ENCODE measurements at places on chromosomes 4 and X.
A peak's percentile ranks its signal among the peaks of the same experiment; 100 is the strongest.

DNA sequence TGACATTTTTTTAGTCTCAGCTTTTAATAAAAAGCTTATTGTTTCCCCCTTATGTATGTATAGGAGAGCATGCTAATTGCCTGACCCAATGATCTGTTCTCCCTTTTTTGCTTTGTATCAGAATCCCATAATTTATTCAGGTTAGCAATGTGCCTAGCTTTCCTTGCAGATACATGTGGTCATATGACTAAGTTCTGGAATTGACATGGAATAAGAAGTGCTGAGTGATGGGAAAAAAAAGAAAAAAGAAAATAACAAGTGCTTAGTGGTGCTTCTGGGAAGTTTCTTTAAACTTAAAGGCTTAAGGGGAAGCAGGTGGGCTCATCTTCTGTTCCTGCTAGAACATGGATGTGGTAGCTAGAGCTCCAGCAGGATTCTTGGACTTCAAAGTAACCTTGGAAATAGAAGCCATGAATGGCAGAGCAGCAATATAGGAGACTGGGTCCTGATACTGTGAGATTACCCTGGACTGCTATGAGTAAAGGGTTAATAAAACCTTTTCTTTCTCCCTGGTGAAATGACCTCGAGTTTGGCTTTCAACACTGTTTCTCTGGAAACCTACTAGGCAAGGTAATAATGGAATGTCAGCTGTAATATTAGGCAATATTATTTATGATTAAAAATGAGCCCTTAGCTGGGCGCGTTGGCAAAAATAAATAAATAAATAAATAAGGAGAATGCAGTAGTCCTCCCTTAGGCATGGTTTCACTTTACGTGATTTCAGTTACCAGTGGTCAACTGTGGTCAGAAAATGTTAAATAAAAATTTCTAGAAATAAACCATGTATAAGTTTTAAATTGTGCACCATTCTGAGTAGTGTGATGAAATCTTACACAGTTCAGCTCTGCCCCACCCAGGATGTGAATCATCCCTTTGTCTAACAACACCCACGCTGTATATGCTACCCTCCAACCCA, 16.7 kb upstream of the RBM41 start:
- no peak for DNase-seq

DNA sequence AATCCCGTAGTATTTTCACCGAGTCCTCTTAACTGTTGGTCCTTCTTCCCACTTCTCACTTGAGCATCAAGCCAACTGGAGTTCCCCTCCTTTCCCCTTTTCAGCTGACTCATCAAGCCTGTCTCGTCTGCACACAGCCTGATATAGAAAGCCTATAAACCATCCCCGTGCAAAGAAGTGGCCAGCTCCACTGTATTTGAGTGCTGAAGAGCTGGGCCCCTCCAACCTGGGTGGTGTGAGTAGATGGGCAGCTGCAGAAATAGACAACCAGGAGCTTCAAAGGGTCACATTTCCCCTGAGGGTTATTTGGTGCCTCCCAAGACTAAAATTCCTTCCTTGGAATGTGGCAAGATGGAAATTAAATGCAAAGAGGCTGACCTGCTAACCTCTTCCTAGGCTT, 199.7 kb downstream of the HS6ST2 start:
- no peak for DNase-seq

DNA sequence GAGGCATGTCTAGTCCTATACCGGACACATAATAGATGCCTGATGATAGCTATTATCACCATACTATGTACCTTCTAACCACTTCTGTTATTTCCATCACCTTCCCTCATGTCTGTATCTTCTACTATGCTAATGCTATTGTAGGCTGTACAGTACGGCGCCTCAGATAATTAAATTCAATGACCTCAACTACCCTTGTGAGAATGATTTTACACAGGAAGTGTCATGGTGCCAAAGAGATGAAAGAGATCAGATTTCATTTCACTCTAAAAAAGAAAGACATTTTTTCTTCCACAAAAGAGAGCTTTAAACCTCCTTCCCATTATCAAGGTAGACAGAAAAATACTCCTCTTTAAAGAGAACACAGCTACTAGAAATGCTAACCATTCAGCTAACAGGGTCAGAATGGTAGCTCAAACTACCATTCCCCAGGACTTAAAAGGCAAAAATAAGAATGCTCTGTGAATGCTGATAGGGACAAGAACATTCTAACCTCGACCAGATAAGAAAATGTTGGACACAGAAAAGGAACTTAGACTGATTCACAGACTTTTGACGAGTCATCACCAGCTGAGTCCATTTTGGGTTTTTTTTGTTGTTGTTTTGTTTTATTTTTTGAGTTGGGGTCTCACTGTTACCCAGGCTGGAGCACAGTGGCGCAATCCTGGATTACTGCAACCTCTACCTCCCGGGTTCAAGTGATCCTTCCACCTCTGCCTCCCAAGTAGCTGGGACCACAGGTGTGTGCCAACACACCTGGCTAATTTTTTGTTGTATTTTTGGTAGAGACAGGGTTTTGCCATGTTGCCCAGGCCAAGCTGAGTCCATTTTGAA, 99.2 kb upstream of the RAPGEF2 start:
- DNase-seq: no peak

DNA sequence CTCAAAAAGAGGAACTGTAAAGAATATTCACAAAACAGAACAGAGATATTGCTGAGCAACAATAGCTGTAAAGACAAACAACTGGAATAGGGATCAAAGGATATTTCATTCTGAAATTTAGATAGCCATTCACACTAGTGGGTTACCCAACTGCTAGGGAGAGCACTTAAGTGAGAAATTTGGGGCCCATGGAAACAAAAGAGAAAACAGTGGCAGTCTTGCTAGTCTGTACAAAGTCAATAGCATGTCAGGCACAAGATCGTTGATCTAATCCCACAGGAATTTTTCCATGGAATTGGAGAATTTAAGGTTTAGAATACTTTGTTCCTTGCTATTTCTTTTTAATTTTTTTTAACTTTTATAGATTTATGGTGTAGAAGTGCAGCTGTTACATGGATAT, 467.0 kb downstream of the PCDH18 start:
- no peak for DNase-seq

- no peak for DNase-seq
Measured at GRCh38 chr4:159505266-159505975, 402.5 kb downstream of the RAPGEF2 start.

GRCh38 chrX:1378306-1378759, 13.6 kb downstream of the SLC25A6 start:
- DNase-seq: peak; percentile 48

GRCh38 chr4:27908356-27908755, 1047.7 kb downstream of the STIM2 start:
- no peak for DNase-seq

GRCh38 chr4:144666539-144667175, 20.7 kb downstream of the HHIP start:
- no peak for DNase-seq

DNA sequence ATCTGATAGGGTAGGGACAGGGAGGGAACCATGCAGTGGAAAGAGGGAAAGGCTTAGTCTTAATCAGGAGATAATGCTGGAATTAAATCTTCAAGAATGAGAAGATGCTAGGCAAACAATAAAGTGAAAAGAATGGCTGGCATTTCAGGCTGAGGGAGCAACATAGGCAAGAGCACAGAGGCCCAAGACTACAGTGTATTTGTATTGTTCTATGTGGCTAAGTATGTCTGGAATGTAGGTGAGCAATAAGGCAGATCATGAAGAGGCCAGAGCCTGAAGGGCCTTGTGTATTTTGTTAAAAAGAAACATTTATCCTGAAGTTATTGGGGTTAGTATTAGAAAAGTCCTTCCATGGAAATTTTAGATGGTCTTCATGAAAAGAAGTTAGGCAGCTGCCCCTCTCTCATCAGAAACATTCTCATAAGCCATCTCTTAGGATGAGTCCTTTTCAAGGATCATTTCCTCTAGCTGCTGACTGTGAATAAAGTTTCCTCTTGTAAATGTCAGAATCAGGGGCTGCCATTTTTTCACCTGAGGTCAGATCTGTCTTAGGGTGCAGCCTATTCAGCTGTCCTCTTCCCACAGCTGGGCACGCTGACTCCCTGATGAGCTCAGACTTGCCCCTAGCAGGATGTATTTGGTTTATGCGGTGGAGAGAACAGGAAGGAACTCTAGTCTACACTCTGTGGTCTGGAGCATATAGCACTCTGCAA, 46.3 kb downstream of the ATP10D start:
- peak; percentile 24 for DNase-seq

DNA sequence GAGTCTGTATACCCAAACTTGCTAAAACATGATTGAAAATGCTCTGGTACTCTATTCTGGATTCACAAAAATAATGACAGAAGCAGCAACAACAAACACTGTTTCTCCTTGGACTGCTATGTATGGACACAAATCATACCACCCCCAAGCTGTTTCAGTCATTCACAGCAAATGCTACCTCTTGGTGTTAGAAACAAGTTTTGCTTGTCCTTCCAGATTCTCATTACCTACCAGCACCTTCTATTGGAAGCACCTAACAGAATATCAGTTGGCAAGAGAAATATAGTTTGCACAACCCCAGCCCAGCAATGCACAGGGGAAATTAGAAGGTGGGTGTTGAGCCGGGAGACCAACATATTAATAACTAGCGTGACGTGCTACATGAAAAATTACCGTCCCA, 1950.9 kb downstream of the C4orf33 start:
- DNase-seq: no peak

- DNase-seq: peak; percentile 11
Measured at GRCh38 chr4:8315435-8316250, 46.1 kb downstream of the HTRA3 start.

DNA sequence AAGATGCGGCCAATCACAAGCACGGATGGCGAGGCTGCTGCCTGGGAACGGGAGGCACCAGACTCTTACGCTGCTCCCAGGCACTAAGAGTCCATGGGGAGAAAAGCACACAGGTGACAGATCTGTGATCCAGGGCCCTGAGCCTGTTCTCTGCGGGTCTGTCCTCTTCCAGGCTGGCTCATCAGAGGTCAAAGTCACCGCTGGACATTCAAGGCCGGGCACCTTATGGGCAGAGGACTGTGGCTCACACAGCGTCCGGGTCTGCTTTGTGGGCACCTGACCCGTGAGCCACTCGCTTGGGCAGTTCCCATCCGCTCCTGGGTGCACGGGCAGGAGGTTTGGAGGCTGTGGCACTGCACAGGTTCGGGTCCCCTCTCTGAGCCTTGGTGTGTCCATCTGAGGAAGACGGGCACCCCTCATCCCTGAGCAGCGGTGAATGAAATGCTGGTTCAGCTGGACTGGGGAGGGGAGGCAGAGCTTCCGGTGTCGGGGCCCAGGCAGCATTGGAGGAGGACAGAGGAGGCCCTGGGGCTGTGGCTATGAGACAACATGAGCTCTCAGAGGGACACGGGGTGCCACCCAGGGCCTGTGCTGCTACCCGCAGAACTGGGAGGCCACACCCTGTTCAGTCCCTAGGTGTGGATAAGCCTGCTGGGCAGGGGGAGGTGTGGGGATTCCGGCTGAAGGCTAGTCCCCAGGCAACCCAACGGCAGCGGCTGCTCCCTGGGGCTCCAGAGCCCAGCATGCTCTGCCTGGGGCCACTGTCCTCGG, 61.2 kb upstream of the AFAP1 start:
- DNase-seq: no peak

GRCh38 chrX:125236955-125237354, 82.7 kb upstream of the TEX13C start:
- no peak for DNase-seq
